ENCODE measurements at places on chromosomes 5 and 9.

DNA sequence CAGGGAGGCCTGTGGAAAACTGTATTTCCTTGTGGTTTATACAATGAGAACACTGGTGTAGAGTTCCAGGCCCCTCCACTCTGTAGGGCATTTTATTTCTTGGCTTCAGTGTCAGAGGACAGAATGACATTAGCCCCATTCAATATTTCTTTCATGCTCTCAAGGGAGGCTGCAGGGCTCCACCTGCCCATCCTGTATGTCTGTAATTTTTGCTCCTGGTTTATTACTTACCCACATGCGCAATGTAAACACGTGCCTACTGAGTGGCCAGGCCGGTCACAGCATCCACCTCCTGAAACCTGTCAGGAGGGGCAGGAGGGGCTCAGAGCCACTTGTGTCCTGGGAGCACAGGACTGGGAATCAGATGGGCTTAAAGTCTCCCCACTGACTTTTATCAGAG lies 82.4 kb downstream of the GADD45G start:
- DNase-seq: no peak

GRCh38 chr9:26413611-26414010 lies 479.0 kb downstream of the CAAP1 start:
- DNase-seq: no peak

DNA sequence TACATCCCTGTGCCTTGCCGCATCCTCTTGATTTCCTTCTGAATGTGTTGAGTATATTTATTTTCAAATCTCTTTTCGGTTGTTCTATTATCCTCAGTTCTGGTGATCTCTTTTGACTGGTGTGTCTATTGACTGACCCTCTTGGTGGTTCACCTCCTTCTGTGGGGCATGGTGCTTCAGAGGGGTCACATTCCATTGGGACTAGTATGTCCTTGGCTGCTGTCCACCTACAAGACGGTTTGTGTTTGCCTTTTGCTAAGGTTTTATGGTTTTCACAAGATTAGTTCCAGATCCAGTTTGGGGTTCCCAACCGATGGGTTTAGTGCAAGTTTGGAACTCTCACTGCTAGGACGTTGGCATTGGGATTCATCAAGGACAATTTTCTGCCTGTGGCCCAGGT lies 66.6 kb downstream of the PHF2 start:
- no peak for DNase-seq

DNA sequence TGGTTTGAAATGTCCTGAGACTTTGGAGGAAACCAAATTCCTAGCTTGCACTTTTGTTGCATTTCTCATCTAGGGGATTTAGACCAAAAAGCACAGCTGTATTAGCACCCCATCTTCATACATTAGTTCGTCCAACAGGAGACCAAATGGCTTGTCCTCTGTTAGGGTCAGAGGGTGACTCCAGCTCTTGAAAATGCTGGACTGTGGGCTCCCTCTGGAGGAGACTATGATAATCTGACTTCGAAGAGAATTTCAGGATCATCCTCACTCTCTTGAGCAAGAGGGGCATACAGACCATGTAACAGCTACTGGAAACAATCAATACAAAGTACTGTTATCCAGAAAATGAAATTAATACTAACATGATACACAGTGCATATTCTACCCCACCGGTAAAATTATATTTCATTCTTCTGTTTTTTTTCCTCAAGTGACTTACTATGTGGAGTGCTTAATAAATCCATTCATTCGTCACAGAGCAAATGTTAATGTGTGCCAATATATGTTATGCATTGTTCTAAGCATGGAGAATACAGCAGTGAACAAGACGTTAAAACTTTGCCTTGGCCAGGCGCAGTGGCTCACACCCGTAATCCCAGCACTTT lies 63.7 kb upstream of the PPP2CA start:
- DNase-seq: peak; percentile 20

DNA sequence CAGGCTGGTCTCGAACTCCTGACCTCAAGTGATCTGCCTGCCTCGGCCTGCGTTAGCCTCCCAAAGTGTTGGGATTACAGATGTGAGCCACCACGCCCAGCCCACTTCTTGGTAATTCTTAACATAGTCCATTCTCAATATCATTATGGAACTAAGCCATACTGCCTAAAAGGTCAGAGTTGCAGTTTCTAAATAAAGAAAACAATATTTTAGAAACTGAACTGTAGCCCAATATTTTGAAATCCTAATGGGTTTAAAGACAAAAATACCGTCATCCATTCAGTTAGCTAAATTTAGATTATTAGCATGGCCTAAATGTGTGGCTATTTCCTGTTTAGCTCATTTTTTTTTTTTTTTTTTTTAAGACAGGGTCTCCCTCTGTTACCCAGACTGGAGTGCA lies 99.5 kb downstream of the USP20 start:
- no peak for DNase-seq

- DNase-seq: no peak
Observed at GRCh38 chr5:123206618-123207017, 117.6 kb downstream of the PRDM6 start.
